ENCODE measurements at places on chromosomes 4 and X.
A peak's percentile ranks its signal among the peaks of the same experiment; 100 is the strongest.

GRCh38 chr4:105599932-105600655, 47.7 kb downstream of the ARHGEF38 start:
- DNase-seq = no peak

DNA sequence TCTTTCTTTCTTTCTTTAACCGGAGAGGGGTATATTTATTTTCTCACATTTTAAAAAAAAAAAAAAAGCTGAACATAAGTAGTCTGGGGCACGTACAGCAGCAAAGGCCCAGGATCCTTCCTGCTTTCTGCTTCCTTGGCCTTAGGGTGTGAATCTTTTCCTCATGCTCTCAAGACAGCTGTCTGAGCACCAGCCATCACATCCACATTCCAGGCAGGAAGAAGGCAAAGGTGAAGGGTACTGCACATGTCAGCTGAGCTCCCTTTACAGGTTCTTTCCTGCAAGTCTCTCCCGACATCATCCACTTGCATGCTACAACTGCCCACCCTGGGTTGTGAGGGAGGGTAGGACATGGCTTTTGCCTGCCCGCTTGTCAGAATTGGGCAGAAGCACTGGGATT, 63.7 kb upstream of the GDPD2 start:
- no peak for DNase-seq

- peak; percentile 74 for DNase-seq
Measured at GRCh38 chrX:12360383-12360782, 222.1 kb downstream of the FRMPD4 start.

DNA sequence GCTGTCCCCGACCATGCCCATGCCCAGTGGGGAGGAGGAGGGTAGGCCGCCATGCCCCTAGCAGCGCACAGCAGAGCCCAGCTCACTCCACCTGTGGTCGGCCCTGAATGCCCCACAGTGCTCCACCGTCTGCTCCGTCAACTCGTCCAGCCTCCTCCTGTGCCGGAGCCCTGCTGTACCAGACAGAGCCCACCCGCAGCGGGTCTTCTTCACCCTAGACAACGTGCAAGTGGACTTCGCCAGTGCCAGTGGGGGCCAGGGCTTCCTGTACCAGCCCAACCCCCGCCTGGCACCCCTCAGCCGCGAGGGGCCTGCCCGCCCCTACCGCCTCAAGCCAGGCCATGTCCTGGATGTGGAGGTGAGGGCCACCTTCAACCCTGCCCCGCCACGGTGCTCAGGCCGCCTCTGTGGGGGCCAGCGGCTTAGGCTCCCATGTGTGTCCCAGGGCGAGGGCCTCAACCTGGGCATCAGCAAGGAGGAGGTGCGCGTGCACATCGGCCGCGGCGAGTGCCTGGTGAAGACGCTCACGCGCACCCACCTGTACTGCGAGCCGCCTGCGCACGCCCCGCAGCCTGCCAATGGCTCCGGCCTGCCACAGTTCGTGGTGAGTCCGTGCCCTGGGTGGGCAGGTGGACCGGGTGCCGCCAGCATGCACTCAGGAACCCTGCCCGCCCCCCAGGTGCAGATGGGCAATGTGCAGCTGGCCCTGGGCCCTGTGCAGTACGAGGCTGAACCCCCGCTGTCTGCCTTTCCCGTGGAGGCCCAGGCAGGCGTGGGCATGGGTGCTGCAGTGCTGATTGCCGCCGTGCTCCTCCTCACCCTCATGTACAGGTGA, 6.9 kb upstream of the SRPK3 start:
- DNase-seq = no peak

- DNase-seq = no peak
Measured at GRCh38 chr4:102783006-102783405, 22.2 kb upstream of the MANBA start.

DNA sequence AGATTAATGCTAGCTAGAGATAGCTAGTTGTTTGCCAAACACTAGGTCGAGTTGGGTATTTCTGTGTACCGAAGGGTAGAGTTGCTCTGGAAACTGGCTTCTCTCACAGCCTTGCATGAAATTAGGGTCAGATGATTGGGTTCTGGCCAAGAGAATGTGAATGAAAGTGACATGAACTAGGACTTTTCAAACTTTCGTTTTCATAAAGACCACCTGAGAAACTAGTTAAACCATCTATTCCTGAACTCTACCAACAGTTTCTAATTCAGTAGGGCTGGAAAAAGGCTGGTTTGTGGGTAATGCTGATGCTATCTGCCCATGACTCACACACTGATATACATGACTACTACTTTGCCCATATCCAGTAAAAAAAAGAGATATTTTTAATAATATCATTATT, 157.6 kb downstream of the GASK1B start:
- DNase-seq = peak; percentile 50

DNA sequence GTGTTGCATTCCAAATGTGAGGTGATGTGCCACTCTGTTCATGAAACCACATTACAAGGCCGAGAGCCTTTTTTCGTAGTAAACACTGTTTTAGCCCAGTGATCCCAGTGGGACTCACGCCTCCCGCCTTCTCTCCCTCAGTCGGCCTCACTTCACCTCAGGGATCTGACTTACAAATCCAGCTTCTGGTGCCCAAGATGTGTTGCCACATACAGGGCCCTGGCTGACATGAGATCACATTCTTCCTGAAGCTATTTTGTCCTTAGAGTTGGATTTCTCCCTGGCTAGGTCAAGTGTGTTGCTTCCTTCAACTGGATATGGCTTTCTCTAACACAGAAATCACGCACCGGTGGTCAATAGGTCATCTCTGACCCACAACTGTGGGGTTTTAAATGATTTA, 354.7 kb downstream of the FBXW7 start:
- no peak for DNase-seq

DNA sequence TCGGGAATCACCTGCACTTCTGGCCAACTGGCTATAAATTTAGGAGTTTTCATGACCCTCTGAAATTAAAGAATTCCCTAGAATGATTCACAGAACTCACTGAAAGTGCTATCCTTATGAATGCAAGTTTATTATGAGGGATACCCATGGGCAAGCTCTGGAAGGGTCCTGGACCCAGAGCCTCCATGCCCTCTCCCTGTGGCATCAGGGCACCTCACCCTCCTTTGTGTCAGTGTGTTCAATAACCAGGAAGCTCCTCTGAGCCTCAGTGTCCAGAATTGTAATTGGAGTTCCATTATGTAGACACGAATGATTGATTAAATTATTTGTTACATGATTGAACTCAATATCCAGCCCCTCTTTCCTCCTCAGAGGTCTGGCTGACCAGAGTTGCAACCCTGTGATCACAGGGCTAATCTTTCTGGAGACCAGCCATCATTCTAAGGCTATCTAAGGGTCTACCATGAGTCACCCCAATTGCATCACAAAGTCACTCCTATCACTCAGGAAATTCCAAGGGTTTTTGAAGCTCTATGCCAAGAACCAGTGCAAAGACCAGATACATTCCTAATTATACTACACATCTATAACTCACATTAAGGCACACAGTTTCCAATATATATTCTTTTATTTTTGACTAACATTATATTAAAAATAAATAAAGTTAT, 8.9 kb downstream of the ANXA3 start:
- peak; percentile 77 for DNase-seq

- peak; percentile 3 for DNase-seq
Measured at GRCh38 chr4:171017593-171017992, 795.6 kb upstream of the GALNTL6 start.

DNA sequence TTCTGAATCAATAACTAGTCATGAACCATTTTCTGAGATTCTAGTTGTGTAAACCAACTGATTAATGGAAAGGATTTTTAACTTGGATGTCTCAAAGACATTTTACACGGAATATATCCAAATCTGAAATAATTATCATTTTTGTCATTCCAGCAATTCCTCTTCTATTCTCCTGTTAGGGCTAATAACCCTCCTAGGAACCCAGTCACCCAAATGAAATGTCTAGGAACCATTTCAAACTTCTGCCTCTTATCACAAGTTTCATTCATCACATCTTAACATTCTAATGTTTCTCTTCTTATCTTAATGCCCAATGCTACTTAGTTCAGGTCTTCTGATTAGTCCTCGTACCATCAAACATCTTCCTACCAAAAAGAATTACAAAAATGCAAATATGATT, 639.8 kb downstream of the DMD start:
- DNase-seq = no peak

- DNase-seq = no peak
Measured at GRCh38 chr4:5796976-5797375, 86.0 kb downstream of the EVC start.

- peak; percentile 65 for DNase-seq
Measured at GRCh38 chr4:128363966-128364365, 76.4 kb upstream of the PGRMC2 start.

GRCh38 chrX:55818673-55819375, 101.3 kb downstream of the RRAGB start:
- DNase-seq = no peak

- no peak for DNase-seq
Measured at GRCh38 chr4:92059615-92060014, 244.2 kb upstream of the GRID2 start.

DNA sequence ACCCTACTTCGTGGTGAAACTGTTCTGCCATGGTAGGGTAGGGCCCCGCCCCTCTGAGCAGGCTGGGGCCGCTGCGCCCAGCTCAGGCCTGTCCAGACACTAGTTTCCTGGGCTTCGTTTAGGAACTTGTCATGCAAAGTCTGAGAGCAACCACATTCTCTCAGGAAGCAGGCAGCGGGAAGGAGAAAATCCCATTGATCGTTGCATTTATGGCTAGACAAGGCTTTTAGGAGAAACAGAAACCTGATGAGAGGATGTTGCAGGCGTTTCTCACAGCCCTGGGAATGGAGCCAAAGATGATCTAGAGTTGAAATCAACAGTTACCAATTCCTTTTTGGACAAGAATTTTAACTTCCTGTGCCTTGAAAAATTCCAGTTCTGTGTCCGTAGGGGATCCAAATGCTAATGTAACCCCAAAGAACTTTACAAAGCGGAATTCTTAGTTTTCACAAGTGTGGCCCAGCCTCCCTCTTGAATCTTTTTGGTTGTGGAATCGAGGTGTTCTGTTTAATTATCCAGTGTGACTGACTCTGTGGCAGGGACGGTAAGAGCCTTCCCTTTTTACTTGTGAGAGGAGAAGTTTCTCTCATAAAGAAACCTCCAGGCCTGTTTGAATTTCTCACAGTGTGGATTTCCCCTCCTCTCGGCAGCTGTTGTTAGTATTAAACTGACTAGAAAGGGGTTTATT, 4.5 kb upstream of the CXCL9 start:
- DNase-seq = peak; percentile 31
